ENCODE measurements at places on chromosomes 16 and 17.

- DNase-seq, result no peak
Observed at GRCh38 chr17:66976781-66977201, 12.3 kb downstream of the CACNG4 start.

- peak; percentile 100 for DNase-seq
Observed at GRCh38 chr17:73798111-73798748, 154.0 kb upstream of the SDK2 start.

GRCh38 chr16:9528511-9529079 lies 437.2 kb downstream of the HAPSTR1 start:
- DNase-seq, result no peak

DNA sequence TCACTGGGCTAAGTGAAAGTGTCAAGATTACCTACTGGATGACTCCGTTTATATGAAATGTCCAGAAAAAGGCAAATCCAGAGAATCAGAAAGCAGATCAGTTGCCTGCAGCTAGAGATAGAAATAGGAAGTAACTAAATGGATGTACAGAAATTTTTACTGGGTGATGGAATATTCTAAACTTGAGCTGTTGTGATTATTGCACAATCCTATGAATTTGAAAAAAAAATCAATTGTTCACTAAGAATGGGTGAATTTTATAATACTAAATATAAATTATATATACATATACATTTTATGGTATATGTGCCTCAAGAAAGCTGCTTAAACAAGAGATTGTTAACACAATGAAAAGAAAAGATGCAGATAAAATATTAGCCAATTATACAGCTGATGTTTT lies 181.1 kb upstream of the C16orf82 start:
- no peak for DNase-seq

All from fibroblast of mammary gland (primary cell).